ENCODE measurements at places on chromosomes 2 and 18. TPM values are rescaled to one million over a fixed set of nuclear protein-coding genes. Genes with fewer than 3 reads are reported as not detected.

RTKN gene
- total RNA-seq, result 13.9 TPM

CPS1 gene
- total RNA-seq, result 9.1 TPM

PSMA8 gene
- not detected for total RNA-seq

CNRIP1 gene
- 30.1 TPM for total RNA-seq

NPPC gene
- not detected for total RNA-seq
